ENCODE measurements at places on chromosomes 4 and X. TPM values are rescaled to one million over a fixed set of nuclear protein-coding genes. Genes with fewer than 3 reads are reported as not detected.

The PDZD4 gene
- 19.2 TPM for total RNA-seq

DNA sequence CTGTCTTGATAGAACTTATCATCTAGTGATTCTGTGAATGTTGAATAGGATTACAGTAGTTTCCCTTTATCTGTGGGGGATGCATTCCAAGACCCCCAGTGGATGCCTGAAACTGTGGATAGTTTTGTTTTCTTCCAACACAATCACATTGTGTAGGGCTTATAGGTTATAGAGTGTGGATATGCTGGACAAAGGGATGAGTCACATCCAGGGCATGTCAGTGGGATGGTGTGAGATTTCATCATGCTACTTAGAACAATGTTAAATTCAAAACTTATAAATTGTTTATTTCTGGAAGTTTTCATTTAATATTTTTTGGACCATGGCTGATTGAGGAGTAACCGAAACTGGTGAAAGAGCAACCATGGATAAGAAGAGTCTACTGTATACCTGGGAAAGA lies 432.3 kb upstream of the ATOH1 start:
- no peak for DNase-seq

The NXF2 gene
- not detected for total RNA-seq

GRCh38 chr4:188434643-188435042 lies 295.4 kb downstream of the TRIML1 start:
- DNase-seq = no peak

GRCh38 chr4:90419124-90419711 lies 292.0 kb downstream of the CCSER1 start:
- no peak for DNase-seq

DNA sequence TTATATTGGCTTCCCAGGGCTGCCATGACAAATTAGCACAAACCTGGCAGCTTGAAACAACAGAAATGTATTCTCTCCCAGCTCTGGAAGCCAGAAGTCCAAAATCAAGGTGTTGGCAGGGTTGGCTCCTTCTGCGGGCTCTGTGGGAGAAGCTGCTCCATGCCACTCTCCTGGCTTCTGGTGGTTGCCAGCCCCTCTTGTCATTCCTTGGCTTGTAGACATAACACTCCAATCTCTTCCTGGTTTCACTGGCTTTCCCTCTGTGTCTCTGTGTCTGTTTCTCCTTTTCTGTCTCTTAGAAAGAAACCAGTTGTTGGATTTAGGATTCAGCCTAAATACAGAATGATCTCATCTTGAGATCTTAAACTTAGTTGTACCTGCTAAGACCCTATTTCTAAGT lies 85.5 kb downstream of the USP46 start:
- no peak for DNase-seq

DNA sequence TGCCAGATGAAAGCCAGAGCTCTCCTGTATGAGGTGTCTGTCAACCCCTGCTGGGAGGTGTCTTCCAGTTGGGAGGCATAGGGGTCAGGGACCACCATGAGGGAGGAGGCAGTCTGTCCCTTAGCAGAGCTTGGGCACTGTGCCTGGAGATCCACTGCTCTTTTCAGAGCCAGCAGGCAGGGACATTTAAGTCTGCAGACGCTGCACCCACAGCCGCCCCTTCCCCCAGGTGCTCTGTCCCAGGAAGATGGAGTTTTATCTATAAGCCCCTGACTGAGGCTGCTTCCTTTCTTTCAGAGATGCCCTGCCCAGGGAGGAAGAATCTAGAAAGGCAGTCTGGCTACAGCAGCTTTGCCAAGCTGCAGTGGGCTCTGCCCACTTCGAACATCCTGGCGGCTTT lies 893.6 kb downstream of the ADGRL3 start:
- no peak for DNase-seq

- no peak for DNase-seq
These were observed 76.2 kb upstream of the PAGE3 start for GRCh38 chrX:55340896-55341433.

- no peak for DNase-seq
These were observed 47.5 kb downstream of the PKD2 start for GRCh38 chr4:88054901-88055300.

GRCh38 chr4:156654410-156654809 lies 317.2 kb downstream of the PDGFC start:
- no peak for DNase-seq

GRCh38 chr4:158805635-158806471 lies 37.0 kb downstream of the FNIP2 start:
- no peak for DNase-seq

GRCh38 chrX:153921511-153922446 lies 4.3 kb downstream of the ARHGAP4 start:
- DNase-seq = no peak

DNA sequence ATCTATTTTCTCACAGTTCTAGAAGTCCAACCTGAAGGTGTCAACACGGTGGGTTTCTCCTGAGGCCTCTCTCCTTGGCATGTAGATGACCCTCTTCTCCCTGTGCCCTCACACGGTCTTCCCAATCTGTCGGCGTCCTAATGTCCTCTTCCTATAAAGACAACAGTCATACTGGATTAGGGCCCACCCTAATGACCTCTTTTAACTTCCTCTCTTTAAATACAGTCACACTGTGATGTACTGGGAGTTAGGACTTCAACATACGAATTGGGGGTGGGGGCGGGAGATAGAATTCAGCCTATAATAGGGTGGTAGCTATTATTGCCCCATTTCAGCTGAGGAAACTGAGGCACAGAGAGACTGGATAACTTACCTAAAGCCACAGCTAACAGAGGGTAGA lies 70.2 kb downstream of the SMIM20 start:
- no peak for DNase-seq

Measured in aorta (tissue), 5 donors.